ENCODE measurements at places on chromosomes 5 and 9.

DNA sequence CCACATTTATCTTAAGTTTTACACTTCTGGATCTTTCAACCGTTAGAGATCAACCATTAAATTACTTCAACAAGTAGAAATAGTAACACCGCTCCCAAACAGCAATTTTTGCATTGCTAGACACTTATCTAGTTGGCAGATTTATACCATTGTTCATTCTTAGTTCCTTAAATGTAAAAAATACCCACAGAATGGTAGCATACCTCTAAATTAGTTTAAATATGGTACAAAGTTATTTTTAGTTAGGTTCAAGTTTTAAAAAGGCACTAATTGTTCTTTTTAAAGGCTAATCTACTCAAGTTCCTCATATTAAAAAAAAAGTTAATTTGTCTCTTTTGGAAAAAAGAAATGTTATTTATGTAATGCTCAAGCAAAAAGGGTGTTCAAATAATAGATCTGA, 8.1 kb downstream of the PFDN1 start:
- DNase-seq, result no peak

DNA sequence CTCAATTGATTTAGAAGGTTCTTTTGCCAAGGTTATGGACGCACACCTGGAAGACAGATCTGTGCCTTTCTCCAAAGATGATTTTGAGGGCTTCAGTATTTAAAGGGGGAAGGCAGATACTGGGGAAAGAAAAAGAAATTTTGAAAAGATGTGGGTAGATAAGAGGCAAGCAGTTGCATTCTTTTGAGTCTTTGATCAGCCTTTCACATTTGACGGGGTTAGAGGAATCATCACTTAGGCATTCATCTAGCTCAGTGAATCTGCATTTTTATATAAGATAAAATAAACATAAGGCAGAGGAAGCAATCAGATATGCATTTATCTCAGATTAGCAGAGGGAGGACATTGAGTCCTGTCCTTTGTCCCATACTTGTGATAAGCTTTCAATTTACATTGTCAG, 243.4 kb upstream of the RAI14 start:
- DNase-seq, result peak; percentile 57

DNA sequence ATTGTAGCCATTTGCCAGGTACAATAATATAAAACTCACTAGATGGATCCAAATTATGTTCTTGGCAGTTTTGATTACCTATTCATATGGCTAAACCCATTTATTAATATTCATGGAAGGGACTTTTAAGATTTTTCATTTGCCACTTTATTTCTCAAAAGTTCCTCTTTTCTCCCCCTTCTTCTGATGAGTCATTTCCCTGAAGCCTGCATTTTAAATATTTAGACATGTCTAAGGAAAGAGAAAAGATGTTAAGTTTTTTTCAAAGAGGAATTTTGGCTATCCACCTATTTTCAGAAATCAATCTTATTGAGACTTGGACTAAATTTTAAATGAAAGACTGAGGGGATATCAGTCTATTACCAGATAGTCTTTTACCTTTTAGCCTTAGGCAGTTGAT, 1189.4 kb downstream of the EFNA5 start:
- no peak for DNase-seq

- DNase-seq, result no peak
Observed at GRCh38 chr9:104240890-104241289, 146.8 kb downstream of the SMC2 start.

DNA sequence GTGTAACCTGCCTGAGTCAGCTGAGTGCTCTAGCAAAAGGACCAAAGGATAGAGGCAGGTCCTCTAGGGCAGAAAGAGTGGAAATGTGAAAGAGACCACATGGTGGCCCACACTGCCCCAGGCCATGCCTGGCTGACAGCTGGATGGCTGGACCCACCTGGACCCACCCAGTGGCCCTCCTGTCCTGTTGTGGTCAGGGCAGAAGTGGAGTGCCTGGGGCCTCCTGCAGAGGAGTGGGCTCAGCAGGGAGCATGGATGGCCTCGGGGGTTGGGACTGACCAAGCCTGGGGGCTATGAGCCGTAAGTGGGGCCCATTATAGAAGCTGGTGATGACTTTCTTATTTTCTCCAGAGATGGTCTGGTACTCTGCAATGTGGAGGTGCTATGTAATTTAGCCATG, 55.7 kb upstream of the FAM120AOS start:
- DNase-seq, result no peak
